Stimulated activated CD4-positive, alpha-beta T cell treated with anti-CD3 and anti-CD28 coated beads, Interleukin-2, amount 100 ng/mL, for 24 hours (primary cell): ENCODE measurements at places on chromosomes 3 and 15.

- DNase-seq = no peak
Observed at GRCh38 chr15:33293713-33294334, 16.9 kb upstream of the RYR3 start.

GRCh38 chr3:167032267-167032876 lies 347.7 kb downstream of the ZBBX start:
- DNase-seq = no peak

GRCh38 chr15:48385031-48385830 lies 54.0 kb downstream of the DUT start:
- DNase-seq = no peak

GRCh38 chr3:72892081-72892775 lies 4.4 kb downstream of the GXYLT2 start:
- no peak for DNase-seq

DNA sequence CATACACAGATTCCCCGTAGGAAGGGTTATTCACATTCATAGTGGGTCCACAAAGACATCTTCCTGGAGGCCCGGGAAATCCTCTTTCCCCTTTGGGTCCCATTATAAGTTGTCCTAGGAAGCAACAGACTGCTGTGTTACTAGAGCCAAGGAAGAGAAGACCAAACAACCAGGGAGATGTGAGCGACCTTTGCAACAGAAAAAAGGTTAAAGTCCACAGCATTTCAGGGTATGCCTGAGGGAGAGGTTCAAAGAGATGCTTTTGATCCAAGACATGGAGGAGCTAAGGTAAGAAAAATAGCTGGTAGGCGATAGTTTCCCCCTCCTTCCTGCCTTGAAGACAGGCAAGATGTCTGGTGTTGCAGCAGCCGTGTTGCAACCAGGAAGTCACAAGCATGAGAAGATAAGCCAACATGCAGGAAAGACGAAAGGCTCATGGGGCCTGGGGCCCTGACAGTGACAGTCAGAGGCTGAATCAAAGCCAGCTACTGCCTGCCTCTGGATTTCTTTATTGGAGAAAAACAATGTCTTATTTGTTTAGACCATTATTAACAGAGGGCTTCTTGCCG lies 30.9 kb downstream of the EAF1 start:
- DNase-seq = no peak

- DNase-seq = no peak
Observed at GRCh38 chr3:160390565-160391138, 8.4 kb downstream of the IFT80 start.

DNA sequence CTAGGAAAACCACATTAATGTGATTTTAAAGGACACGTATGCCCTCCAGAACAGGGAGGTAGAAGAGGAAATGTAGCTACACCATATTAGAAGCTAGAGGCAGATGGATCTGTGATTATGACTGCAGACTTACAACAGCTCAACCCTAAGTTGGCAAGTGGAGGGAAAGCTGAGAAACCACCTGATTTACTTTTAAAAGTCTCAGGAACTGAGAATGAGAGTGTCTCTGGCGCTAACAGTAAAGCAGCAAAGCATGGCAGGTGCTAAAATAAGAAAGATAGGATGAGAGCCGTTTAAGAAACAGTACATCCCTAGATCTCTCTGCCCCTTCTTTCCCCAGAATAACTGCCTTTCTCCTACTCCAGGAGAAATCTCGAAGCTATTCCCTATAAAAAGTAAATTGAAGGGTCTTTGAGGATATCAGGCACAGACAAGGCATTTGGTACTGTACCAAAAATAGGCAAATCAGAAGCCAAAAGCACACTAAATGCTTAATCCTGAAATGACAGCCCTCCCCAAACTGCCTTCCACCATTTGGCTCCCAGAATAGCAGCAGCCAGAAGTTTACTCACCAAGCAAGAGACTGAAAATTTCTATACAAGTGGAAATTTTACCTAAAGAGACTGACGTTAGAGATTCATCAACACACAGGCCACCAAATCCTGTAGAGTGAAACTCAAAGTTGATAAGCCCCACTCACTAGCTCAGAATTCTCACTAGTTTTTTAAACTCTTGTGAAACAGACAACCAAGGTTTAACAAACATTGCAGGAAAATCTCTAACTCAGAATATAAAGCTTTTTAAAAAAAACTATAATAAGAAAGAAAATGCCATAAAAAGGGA lies 34.3 kb upstream of the PARP14 start:
- no peak for DNase-seq
